ENCODE measurements at places on chromosomes 11 and 22. TPM values are rescaled to one million over a fixed set of nuclear protein-coding genes. Genes with fewer than 3 reads are reported as not detected.

CASP1 gene
- polyA plus RNA-seq, result 0.12 TPM

HTR3A gene
- polyA plus RNA-seq, result not detected

NPAS4 gene
- polyA plus RNA-seq, result 1.5 TPM

DNA sequence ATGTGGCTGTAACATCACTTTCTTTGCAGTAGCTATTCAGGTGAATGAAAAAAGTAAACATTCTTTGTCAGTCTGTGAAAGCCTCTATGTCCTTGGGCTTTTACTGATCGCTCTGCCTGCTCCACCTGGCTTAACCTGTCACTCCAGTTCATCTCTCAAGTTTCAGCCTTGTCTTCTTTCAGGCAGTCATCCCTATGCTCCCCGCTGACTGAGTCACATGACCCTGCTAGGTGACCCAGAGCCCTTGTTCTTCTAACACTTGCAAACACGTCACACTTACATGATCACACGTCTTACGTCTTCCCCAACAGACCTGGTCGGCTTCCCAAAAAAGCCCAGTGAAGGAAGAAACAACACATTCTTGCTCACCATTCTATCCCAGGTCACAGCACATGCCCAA is 499.3 kb upstream of the TENM4 start:
- no peaks in the 10 kb centered on the region for H3K27me3 ChIP-seq
- no peak overlapping the region for H3K27ac ChIP-seq
- no peaks in the 10 kb centered on the region for H3K4me1 ChIP-seq
- H3K36me3 ChIP-seq, result no peaks in the 10 kb centered on the region
- H3K4me3 ChIP-seq, result no peak overlapping the region

RPS6KB2 gene
- polyA plus RNA-seq, result 93.8 TPM

DNA sequence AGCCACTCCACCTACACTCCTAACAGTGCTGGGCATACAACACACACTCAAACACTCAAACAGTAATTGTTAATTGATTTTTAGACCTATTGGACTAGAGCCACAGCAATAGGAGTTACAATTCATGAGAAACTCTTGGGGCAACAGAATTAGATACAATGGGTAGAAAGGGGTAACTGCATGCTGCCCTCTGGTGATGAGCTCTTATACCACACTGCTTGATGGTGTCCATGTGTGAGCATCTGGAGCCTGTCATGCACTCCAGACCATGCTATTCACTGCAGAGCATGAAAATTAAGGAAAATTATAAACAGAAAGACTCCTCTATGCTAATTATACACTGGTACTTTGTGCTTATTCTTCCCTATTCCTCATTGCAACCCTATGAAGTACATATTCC is 975.5 kb upstream of the CCDC90B start:
- DNase-seq, result no peak
- no peaks in the 10 kb centered on the region for H3K27me3 ChIP-seq
- no peak overlapping the region for H3K27ac ChIP-seq
- no peaks in the 10 kb centered on the region for H3K36me3 ChIP-seq
- H3K4me1 ChIP-seq, result no peaks in the 10 kb centered on the region

DNA sequence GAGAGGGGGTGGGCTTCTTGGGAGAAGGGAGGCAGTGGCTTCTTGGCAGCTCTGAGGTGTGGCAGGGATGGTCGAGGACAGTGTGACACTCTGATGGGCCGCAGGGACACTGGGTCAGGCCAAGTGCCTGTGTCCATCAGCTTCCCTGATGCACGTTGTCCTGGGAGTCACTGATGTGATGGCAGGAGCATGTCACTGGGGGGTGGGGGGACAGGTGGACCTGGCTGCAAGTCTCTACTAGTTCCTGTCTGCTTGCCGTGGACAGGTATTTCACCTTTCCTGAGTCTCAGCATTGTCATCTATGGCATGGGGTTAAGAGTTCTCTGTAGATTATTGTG is 592.9 kb downstream of the TBC1D22A start:
- H3K27me3 ChIP-seq, result no peaks in the 10 kb centered on the region
- H3K4me1 ChIP-seq, result no peaks in the 10 kb centered on the region
- H3K4me3 ChIP-seq, result no peak overlapping the region
- DNase-seq, result no peak
- H3K36me3 ChIP-seq, result no peaks in the 10 kb centered on the region
- no peak overlapping the region for H3K27ac ChIP-seq

CRYBB2 gene
- polyA plus RNA-seq, result not detected

RNH1 gene
- polyA plus RNA-seq, result 176 TPM

DNA sequence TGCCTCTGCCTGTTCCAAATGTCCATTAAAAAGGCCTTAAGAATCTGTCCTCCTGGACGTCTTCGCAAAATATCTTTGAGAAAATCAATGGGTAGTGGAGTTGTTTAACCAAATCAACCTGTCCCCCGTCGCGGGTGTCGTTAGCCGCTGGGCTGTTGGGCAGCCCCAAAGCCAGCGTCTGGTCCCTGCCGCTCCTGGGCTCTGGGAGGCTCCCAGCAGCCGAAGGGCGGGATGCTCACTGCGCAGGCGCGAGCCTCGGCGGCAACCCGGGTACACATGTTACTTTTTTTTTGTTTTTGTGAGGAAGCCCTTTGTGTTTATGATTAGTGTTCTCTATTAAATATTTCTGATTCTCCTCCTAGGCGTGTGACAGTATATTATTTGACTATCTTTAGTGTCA is 12.6 kb downstream of the MMP10 start:
- H3K27ac ChIP-seq, result no peak overlapping the region
- H3K27me3 ChIP-seq, result no peaks in the 10 kb centered on the region
- no peak overlapping the region for H3K4me3 ChIP-seq
- H3K36me3 ChIP-seq, result no peaks in the 10 kb centered on the region
- H3K4me1 ChIP-seq, result no peaks in the 10 kb centered on the region
- DNase-seq, result no peak

- no peaks in the 10 kb centered on the region for H3K36me3 ChIP-seq
- H3K4me3 ChIP-seq, result no peak overlapping the region
- DNase-seq, result no peak
- no peaks in the 10 kb centered on the region for H3K4me1 ChIP-seq
- H3K27ac ChIP-seq, result no peak overlapping the region
- no peaks in the 10 kb centered on the region for H3K27me3 ChIP-seq
Measured at GRCh38 chr11:70546191-70546940, 148.0 kb downstream of the CTTN start.

DNA sequence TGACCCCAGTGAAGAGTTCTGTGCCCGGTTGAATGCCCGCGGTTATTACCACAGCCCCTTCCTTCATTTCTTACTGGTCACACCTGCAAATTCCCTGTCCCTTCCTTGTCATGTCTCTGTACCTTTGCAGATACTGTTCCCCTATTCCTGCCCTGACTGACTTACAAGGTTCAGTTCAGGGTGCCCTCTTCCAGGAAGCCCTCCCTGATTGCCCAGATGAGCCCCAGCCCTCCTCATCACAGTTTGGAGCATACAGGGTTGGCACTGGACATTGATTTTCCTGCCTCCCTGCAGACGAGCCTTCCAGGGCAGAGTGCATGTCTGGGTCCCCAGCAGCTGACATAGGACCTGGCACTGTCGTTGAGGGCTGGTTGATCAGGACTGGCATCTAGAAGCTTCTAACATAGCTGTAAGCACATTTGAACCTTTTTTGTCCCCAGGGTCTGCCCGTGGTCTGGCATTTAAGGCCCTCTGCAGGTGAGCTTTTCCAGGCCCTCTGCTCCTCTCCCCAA is 70.4 kb upstream of the SHISAL1 start:
- no peaks in the 10 kb centered on the region for H3K27me3 ChIP-seq
- no peak overlapping the region for H3K27ac ChIP-seq
- no peaks in the 10 kb centered on the region for H3K36me3 ChIP-seq
- no peak overlapping the region for H3K4me3 ChIP-seq

- peaks cover 16% of the 10 kb centered on the region for H3K4me1 ChIP-seq
- H3K4me3 ChIP-seq, result no peak overlapping the region
- DNase-seq, result no peak
- H3K27me3 ChIP-seq, result no peaks in the 10 kb centered on the region
- H3K36me3 ChIP-seq, result no peaks in the 10 kb centered on the region
Measured at GRCh38 chr11:1482581-1483444, 3.8 kb downstream of the MOB2 start.

Data from cardiac muscle cell (in vitro differentiated cells and primary cell).